ENCODE measurements at places on chromosomes 5 and 9.
A peak's percentile ranks its signal among the peaks of the same experiment; 100 is the strongest.

DNA sequence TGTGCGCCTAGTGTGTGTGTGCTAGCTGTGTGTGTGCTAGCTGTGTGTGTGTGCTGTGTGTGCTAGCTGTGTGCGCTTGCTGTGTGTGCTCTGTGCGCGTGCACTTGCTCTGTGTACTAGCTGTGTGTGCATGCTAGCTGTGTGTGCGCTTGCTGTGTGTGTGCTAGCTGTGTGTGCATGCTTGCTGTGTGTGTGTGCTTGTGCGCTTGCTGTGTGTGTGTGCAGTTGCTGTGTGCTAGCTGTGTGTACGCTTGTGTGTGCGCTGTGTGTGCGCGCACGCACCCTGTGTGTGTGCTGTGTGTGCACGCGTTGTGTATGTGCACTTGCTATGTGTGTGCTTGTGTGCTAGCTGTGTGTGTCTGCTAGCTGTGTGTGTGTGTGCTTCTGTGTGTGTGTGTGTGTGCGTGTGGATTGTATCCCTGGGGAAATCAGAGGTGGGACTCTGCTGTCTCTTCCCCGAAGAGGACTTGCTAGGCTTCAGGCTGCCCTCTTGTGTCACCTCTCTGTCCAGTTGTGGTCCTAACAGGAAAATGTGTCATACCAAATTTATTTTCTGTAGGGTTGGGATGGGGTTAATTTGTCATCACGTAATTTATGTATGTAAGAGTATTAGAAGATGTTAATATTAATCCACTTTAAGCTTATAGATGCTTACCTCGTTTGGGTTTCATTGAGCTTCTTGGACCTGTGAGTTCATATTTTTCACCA, 38.9 kb downstream of the TPPP start:
- DNase-seq = no peak

DNA sequence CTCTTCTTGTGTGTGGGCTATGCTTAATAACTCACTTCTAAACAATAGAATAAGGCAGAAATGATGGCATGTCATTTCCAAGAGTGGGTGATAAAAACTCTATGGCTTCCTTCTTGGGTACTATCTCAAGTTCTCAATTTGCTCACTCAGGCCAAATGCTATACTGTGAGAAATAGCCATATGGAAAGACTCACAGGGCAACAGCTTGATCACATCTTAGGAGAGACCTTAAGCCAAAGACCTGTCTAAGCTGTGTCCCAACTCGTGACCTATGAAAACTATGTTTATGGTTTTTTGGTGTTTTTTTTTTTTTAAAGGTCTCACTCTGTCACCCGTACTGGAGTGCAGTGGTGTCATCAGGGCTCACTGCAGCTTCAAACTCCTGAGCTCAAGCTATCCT, 2.1 kb upstream of the UIMC1 start:
- DNase-seq = no peak

- no peak for DNase-seq
These were observed 71.5 kb downstream of the PRLR start for GRCh38 chr5:35158622-35159369.

- DNase-seq = peak; percentile 92
These were observed 39.9 kb downstream of the BICD2 start for GRCh38 chr9:92724528-92725265.

- no peak for DNase-seq
These were observed 58.1 kb downstream of the HAPLN1 start for GRCh38 chr5:83662558-83662957.

GRCh38 chr5:127331890-127332649, 41.5 kb downstream of the MEGF10 start:
- DNase-seq = no peak

GRCh38 chr5:71757590-71758543, 38.8 kb downstream of the CARTPT start:
- peak; percentile 25 for DNase-seq

DNA sequence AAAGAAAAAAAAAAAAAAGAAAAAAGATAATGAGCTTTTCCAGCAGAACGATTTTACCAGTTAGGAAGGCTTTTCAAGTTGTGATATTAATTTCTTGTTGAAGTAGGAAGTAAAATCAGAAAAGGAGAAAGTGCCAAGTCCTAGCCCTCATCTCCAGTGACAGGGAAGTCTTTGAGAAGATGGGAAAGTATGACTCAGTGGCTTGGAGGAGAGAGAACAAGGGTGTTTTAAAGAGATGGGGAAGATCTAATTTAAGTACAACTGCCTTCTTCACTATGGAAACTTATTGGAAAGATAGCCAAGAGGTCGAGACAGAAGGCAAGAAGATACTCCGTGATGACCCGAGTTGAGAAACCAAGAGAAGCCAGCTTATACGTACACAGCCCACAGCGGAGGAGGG, 22.6 kb downstream of the FGF1 start:
- no peak for DNase-seq

GRCh38 chr5:107155707-107156106, 515.0 kb downstream of the EFNA5 start:
- no peak for DNase-seq

- DNase-seq = no peak
These were observed 128.3 kb downstream of the TLE1 start for GRCh38 chr9:81560851-81561732.

DNA sequence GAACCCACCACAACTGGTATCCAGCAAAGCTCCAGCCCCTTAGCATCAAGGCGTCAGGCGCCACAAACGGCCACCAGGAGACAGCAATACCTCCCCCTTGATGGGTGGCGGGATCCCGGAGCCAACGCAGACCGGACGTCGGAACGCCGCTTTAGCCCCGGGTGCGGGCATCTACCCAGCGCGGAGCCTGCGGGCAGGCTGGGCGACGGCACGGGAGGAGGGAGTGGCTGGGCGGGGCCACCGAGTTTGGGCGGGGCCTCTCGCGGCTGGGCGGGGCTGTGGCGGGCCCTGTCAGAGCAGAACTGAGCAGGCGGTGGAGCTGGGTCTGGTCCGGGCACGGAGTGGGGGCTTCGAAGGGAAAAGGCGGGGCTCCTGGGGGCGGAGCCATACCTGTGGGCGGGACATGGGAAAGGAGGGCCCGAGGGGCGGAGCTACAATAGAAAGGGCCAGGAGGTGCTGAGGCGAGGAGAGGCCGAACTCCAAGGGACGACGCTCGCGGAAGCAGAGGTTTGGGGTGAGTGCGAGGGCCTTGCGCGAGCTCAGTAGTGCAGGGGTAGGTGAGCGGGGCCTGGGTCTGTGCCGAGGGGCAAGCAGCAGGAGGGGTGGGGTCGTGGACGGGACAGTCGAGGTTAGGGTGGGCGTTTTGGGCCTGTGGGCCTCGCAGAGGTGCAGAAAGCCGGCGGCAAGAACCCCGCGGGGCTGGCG, 40.2 kb upstream of the GARNL3 start:
- DNase-seq = peak; percentile 90

DNA sequence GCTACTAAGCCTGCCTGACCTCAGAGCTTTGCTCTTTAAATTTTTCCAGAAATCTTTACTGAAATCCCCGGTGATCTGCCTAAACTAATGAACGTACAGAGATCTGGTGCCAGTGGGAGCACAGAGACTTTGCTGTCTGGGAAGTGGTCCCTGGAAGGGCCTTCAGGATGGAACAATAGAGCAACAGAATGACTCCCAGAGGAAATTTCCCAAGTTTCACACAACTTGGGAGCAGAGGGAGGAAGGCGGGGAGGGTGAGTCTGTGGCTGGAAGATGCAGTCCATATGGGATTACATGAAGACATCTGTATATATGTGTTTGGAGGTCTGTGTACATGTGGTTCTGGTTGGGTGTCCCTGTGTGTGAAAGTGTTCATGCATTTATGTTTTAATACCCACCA, 638.3 kb downstream of the CCDC171 start:
- no peak for DNase-seq

- peak; percentile 4 for DNase-seq
These were observed 982 bp downstream of the EPB41L4A start for GRCh38 chr5:112417931-112418658.

- no peak for DNase-seq
These were observed 21.9 kb downstream of the PTPA start for GRCh38 chr9:129133082-129133481.

DNA sequence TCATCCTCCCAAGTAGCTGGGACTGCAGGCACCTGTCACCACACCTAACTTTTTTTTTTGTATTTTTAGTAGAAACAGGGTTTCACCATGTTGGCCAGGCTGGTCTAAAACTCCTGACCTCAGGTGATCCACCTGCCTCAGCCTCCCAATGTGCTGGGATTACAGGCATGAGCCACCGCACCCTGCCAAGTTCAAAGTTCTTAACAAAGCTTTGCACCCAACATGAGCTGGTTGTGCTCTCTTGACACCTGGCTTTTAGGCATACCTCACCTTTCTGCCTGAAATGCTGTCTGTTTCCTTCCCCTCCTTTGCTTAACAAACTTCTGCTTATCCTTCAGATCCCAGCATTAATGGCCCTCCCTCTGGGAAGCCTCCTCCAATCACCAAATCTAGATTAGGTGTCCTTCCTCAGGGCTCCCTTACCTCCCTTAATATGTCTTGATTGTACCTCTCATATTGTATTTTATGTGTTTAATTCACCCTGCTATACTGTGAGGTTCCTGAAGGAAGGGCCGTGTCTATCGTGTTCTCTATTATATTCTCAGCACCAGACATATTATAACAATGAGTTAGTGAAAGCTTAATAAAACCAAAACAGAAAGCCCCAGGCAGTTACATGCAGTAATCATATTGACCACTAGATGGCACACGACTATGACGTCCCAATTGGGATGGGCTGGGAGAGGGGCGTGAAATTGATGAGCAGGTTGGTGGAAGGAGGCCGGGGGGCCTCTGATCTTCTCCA, 62.9 kb upstream of the PPARGC1B start:
- no peak for DNase-seq

GRCh38 chr9:74973714-74974113, 21.0 kb upstream of the C9orf40 start:
- no peak for DNase-seq

DNA sequence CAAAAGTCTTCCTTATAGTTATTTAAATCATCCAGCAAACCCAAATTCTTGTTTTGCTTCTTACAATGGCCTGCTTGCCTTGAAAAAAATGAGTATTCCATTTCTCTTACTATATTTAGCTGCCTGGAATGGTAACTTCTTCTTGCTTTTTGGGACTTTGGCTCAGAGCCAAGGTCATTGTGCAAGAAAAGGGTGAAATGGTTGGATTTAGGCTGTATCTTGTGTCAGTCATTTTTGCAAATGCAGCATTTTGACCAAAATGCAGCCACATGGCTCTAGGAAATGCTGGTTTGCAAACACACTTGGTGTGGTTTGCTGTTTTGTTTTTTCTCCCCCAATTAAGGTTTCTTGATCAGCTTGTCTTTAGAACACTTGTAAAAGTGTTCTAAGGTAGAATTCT, 133.3 kb upstream of the ELL2 start:
- DNase-seq = no peak

GRCh38 chr5:53257806-53258373, 148.3 kb upstream of the MOCS2 start:
- no peak for DNase-seq
